ENCODE measurements at places on chromosomes 6 and 20.

DNA sequence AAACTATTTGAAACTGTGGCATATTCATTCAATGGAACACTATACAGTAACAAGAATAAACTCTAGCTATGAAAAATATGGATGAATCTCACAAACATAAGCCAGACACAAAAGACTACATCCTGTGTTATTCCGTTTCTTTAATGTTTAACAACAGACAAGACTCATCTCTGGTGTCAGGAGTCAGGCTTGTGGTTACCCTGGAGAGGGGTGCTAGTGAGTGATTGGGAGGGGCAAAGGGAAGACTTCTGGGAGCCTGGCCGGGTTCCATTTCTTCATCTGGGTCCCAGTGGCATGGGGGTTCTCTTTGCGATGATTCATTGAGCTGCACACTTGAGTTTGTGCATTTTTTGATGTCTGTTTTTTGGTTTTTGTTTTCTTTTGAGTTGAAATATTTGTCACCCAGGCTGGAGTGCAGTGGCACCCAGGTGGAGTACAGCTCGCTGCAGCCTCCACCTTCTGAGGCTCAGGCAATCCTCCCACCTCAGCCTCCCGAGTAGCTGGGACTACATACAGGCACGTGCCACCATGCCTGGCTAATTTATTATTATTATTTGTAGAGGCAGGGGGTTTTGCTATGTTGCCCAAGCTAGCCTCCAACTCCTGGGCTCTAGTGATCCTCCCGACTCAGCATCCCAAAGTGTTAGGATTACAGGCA is 21.2 kb upstream of the TTPAL start:
- DNase-seq, result no peak

GRCh38 chr20:36153736-36154699 is 522 bp upstream of the EPB41L1 start:
- no peak for DNase-seq

DNA sequence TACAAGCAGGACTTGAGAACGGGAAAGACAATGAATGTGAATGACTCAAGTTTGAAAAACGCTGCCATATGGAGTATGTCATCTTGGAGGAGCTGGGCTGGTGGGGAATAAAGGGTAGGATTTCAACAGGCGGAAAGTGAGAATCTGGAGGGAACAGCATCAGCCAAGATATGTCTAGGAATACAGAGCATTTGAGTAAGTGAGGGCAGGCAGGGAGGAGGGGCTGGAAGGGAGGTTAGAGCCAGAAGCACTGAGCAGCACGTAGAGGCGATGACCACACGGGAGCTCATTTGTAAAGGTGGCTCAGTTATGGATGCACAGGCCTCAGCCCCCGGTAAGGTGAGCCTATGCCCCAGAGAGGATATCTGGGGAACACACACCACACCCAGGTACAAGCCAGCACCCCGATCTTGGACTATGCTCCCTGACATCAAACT is 115.1 kb downstream of the ZMYND8 start:
- no peak for DNase-seq

DNA sequence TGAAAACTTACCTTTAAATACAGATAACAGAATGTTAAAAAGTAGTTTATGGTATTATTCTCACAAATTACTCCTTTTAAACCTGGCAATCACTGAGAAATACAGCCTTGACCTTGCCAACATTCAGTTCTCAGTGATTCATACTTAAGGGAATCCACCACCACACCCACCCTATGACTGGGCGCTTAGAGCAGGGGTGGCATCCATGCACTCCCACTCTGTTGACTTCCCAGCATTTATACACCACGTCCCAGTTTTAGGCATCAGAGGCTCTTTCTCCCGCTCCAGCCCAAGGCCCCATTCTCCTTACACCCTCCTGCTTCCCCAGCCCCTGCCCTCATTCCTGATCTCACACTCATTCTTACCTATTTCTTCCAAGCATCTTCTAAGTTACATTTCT is 16.3 kb downstream of the TRAF3IP2 start:
- DNase-seq, result no peak

DNA sequence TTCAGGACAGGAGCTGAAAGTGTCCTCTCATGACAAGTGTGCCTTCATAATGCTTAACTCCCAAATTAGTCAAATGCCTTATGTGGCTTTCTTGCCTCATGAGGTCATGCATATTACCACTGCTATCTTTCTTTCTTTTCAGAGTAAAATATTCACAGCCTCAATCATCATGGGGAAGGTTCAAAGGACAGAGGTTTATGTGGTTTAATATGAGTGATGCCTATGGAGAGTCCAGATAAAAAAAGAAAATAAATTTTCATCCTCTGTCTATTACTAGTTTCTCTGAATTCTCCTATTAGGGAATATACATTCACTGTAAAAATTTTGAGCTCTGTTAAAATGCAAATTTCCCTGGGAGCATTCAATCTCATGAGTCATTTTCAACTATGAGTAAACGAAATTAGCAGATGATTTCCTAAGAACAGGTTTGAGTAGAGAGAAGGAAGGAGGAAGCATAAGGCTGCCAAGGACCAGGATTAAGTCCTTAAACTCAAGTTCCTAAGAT is 396.9 kb upstream of the ADGRB3 start:
- no peak for DNase-seq

All from esophagus squamous epithelium (tissue), 5 donors.